ENCODE measurements at places on chromosomes 1 and 21. TPM values are rescaled to one million over a fixed set of nuclear protein-coding genes. Genes with fewer than 3 reads are reported as not detected.

LCE1B gene
- not detected for total RNA-seq

VANGL2 gene
- total RNA-seq, result 11.1 TPM

PGLYRP4 gene
- total RNA-seq, result not detected

TFF1 gene
- total RNA-seq, result not detected

HSF2BP gene
- total RNA-seq, result 2.0 TPM

- H3K27me3 ChIP-seq, result peaks cover 9% of the 10 kb centered on the region
- H3K4me3 ChIP-seq, result no peak overlapping the region
- H3K27ac ChIP-seq, result no peak overlapping the region
- no peaks in the 10 kb centered on the region for H3K36me3 ChIP-seq
- H3K4me1 ChIP-seq, result no peaks in the 10 kb centered on the region
- DNase-seq, result no peak
Measured at GRCh38 chr1:204703268-204703664, 17.7 kb upstream of the LRRN2 start.

DNA sequence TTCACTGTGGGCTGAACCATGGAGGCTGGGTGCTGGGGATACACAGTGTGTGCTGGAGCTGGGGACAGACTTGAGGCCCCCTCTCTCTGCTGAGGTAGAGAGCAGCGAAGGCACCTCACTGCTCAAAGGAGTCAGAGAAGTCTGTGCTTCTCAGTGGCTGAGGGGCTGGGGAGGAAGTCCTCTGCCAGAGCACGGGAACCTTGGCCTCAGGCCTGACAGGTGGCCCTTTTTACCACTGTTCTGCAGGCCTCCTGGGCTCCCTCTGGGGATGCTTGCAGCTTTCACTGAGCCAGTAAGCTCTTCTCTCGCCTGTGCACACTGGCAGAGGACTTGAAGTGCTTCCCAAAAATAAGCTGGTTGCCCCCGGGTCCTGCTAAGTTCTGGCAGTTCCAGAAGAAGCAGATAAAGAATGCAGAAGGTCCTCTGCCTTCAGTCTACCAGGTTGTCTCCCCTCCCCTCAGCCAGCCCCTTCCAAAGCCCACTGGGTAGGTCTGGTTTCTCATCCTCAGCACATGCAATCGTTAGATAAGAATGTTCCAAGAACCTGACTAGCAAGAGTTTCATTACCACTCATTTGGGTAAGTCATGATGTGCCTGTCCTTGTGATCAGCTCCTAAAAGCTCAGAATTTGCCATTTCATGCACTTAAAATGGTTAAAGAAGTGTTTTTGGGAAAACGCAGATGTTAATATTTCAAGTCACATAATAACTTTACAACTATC is 53.9 kb downstream of the TENT5C start:
- no peaks in the 10 kb centered on the region for H3K36me3 ChIP-seq
- no peak for DNase-seq
- H3K4me1 ChIP-seq, result no peaks in the 10 kb centered on the region
- H3K27ac ChIP-seq, result no peak overlapping the region

RNF186 gene
- 0.73 TPM for total RNA-seq

DNA sequence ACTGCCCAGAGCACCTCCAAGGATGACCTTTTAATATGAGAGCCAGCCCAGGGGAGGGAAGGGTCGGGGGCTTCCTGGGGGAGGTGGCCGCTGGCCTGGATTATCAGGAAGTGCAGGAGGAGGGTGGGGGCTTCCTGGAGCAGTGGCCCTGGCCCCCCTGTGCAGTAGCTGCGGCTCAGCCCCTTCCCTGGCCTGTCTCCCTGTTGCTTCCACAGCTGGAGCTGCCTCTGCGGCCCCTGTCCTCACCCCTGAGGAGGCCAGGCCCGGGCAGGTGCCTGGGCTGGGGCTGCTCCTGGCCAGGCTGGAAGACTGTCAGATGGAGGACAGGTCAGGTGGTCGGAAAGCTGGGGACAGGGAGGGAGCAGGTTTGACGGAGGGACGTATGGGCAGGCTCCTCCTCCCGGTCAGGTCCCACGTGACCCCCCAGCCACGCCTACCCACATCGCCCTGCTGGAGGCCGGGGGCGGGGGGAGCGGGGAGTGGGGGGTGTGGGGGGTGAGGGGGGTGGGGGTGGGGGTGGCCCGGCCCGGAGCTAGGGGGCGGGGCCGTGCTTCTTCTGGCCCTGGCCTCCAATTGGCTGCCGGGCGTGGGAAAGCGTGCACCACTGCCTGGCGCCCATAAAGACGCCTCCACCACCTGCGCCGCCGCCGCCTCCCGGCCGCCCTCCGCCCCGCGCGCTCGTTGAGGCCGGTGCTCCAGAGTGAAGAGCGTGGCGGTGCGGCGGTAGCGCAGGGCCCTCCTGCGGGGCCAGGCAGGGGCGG is 10.2 kb upstream of the TNFRSF14 start:
- peaks cover 19% of the 10 kb centered on the region for H3K27me3 ChIP-seq
- H3K27ac ChIP-seq, result no peak overlapping the region
- no peaks in the 10 kb centered on the region for H3K36me3 ChIP-seq
- H3K4me1 ChIP-seq, result peaks cover 30% of the 10 kb centered on the region

C4BPA gene
- 0.06 TPM for total RNA-seq

SH2D1B gene
- not detected for total RNA-seq

ASCL5 gene
- not detected for total RNA-seq

KCNQ4 gene
- 0.12 TPM for total RNA-seq

GRCh38 chr1:101532377-101532776 is 295.6 kb downstream of the S1PR1 start:
- DNase-seq, result no peak
- no peak overlapping the region for H3K27ac ChIP-seq
- H3K36me3 ChIP-seq, result no peaks in the 10 kb centered on the region
- H3K27me3 ChIP-seq, result no peaks in the 10 kb centered on the region
- no peaks in the 10 kb centered on the region for H3K4me1 ChIP-seq
- no peak overlapping the region for H3K4me3 ChIP-seq

DNA sequence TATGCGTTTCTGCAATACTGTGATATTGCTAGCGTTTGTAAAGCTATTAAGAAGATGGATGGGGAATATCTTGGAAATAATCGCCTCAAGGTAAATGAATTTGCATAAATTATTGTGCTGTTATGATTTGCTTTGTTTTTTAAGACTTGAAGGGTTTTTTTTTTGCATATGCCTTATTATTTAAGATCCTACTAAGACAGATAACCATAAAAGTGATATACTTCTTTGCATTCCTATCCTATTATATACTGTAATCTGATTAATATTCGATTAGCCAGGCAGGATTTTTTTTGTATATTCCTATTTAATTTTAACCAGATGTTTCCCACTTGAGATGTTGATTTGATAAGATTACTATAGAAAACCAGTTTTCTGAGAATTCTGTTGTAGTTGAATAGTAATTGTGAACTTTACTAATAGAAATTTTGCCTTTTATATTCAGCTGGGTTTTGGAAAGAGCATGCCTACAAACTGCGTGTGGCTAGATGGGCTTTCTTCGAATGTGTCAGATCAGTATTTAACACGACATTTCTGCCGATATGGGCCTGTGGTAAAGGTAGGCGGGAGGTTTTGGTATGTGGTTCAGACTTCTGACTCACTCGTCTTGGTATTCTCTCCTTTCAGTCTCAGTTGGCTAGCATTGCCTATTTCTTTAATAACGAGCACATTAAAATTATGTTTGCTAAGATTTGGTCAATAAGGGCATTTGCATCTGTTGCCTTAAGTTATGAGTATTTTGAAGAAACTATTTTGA is 56.8 kb downstream of the ZBTB17 start:
- H3K27me3 ChIP-seq, result no peaks in the 10 kb centered on the region
- H3K36me3 ChIP-seq, result peaks cover 90% of the 10 kb centered on the region
- no peak overlapping the region for H3K4me3 ChIP-seq
- no peak overlapping the region for H3K27ac ChIP-seq
- no peak for DNase-seq

ANKRD34A gene
- 0.69 TPM for total RNA-seq

DNA sequence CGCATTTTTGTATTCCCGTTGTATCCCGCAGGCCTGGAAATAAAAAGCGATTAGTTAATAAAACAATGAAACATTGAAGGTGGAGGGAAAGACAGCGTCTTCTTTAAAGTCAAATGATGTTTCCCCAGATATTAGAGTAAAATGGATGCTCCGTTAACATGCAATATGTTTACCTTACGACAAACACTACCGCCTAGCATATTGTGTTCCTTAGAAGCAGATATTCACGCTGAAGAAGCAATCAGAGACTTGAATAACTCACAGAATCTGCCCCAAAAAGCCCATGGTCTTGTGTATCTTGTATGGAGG is 583 bp upstream of the B4GALT3 start:
- no peaks in the 10 kb centered on the region for H3K4me1 ChIP-seq
- DNase-seq, result no peak
- peak overlapping the region; percentile 78 for H3K4me3 ChIP-seq
- peak overlapping the region; percentile 65 for H3K27ac ChIP-seq

DNA sequence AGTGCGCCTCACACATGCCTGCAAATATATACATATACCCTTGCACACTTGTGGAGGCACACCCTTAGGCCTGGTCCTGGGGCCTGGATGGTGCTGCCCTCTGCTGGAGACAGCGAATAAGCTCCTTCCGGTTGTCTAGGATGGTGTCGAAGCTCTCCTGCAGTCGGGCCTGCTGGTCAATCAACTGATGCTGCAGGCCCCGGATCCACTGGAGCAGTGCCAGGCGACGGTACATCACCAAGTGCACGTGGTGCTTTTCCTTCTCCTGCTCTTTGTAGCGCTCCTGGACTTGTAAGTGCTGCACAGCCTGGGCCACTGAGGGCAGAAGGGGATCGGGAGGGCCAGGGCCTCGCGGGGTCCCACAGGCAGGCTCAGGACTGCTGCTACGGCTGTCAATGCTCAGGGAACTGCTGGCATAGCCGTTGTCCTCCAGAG is 3.1 kb downstream of the C1orf216 start:
- no peak overlapping the region for H3K27ac ChIP-seq
- H3K4me1 ChIP-seq, result peaks cover 2% of the 10 kb centered on the region
- H3K27me3 ChIP-seq, result no peaks in the 10 kb centered on the region
- H3K4me3 ChIP-seq, result no peak overlapping the region
- peaks cover 6% of the 10 kb centered on the region for H3K36me3 ChIP-seq

DNA sequence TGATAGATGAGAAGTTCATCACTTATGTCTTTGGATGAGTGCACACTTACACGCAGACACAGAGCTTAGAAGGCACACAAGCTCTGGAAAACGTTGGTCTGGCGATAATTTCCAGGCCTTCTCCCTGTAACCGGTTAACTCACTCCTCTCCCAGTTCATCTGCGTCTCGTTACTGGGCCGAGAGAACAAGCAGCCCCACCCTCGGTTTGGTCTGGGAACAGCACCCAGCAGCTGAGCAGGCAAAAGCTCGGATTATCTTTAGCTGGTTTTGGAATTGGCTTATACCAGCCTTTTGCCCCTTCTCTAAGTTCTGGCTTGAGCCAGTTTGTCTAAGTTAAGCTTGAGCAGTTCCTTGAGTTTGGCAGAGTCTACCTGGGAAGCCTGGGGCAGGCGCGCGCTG is 27.3 kb upstream of the COL6A1 start:
- H3K36me3 ChIP-seq, result no peaks in the 10 kb centered on the region
- no peaks in the 10 kb centered on the region for H3K27me3 ChIP-seq
- no peaks in the 10 kb centered on the region for H3K4me1 ChIP-seq
- no peak overlapping the region for H3K4me3 ChIP-seq
- DNase-seq, result no peak

GRCh38 chr1:197919346-197920066 is 2.3 kb downstream of the LHX9 start:
- no peaks in the 10 kb centered on the region for H3K4me1 ChIP-seq
- no peak for DNase-seq
- no peak overlapping the region for H3K4me3 ChIP-seq

DNA sequence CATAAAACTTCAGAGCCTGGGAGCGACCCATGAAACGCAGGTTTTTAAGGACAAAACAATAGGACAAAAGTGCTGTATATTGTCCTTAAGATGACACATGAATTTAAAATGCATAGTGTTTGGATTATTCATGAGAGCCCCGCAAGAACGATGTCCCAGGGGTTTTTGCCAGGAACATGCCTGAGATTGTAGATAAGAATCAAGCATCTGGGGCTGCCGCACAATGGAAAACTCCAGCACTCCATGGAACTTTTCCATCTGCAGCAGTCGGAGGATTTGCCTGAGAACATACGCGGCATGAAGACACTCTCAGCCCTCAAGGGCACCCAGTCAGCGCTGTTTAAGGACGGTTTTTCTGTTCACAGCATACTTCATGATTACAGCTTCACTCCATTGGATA is 5.3 kb upstream of the ERG start:
- no peaks in the 10 kb centered on the region for H3K4me1 ChIP-seq
- H3K27ac ChIP-seq, result no peak overlapping the region
- H3K36me3 ChIP-seq, result no peaks in the 10 kb centered on the region
- no peak overlapping the region for H3K4me3 ChIP-seq
- no peak for DNase-seq

GRCh38 chr1:226495716-226496115 is 52.8 kb upstream of the STUM start:
- H3K4me1 ChIP-seq, result no peaks in the 10 kb centered on the region
- no peak overlapping the region for H3K27ac ChIP-seq
- H3K36me3 ChIP-seq, result no peaks in the 10 kb centered on the region
- H3K4me3 ChIP-seq, result no peak overlapping the region

GRCh38 chr1:8431019-8431418 is 113.1 kb downstream of the SLC45A1 start:
- H3K27ac ChIP-seq, result no peak overlapping the region
- no peaks in the 10 kb centered on the region for H3K27me3 ChIP-seq
- no peaks in the 10 kb centered on the region for H3K36me3 ChIP-seq
- DNase-seq, result no peak
- H3K4me1 ChIP-seq, result peaks cover 24% of the 10 kb centered on the region
- H3K4me3 ChIP-seq, result no peak overlapping the region

DNA sequence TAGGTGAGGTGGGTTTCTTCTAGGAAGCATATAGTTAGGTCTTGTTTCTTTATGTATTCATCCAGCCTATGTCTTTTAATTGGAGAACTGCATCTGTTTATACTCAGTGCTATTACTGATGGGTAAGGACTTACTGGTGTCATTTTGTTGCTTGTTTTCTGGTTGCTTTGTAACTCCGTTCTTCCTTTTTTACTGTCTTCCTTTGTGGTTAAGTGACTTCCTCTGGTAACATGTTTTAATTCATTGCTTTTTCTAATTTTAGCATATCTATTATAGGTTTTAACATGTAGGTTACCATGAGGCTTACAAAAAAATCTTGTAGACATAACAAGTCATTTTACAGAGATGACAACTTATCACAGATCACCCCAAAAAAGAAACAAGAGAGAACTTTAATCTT is 160.8 kb downstream of the VAV3 start:
- no peaks in the 10 kb centered on the region for H3K27me3 ChIP-seq
- no peaks in the 10 kb centered on the region for H3K36me3 ChIP-seq

FNDC10 gene
- total RNA-seq, result 1.9 TPM

DNA sequence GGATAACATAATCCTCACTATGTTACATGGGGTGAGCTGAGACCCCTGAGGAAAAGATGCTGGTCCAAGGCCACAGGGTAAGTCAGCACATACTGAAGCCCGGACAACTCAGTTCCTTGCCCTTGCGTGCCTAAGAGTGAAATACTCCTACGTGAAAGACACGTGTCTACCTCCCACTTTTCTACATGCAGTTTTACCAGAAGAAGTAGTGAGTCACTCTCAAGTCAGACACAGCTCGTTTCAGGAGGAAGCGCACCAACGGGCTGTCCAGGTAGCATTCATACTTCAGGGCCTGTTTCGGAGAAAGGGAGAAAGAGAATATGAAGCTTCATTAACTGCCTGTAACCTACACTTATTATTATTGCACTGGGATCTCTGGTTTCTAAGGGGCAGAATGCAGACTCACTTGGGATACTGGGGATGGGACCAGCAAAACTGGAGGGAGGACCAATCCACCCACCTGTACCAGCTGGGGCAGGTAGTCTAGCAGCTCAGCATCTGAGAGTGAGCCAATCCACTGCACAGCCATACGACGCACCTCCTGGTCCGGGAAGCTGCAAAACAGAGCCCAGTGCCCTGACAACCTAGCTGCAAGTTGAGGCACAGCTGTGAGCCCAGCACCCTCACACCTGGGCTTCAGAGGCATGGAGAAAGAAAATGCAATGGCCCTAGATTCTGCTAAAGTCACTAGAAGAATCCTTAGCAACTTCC is 32.4 kb upstream of the PPP1R15B start:
- H3K4me3 ChIP-seq, result no peak overlapping the region
- no peak for DNase-seq
- no peaks in the 10 kb centered on the region for H3K27me3 ChIP-seq
- no peak overlapping the region for H3K27ac ChIP-seq
